ENCODE measurements at places on chromosomes 5 and 9.

DNA sequence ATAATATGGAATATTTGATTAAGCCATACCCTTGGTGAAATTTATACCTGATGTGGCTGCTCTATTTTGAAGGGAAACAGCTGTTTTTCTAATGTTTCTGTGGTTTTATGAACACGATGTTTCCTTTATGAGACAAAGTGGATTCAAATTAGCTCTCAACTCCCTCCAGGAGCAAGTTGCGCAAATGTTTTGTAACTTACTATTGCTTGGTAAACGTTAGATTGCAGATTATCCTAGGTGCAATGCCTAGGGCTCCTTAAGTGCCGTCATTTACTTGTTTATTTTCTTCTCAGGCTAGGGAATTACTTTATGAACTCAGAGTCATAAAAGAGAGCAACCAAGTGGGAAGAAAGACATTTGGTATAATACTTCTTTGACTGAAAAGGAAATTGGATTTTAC lies 763.1 kb downstream of the TAF11L14 start:
- DNase-seq = no peak

- DNase-seq = no peak
These were observed 4.0 kb downstream of the NOP16 start for GRCh38 chr5:176384366-176384930.

DNA sequence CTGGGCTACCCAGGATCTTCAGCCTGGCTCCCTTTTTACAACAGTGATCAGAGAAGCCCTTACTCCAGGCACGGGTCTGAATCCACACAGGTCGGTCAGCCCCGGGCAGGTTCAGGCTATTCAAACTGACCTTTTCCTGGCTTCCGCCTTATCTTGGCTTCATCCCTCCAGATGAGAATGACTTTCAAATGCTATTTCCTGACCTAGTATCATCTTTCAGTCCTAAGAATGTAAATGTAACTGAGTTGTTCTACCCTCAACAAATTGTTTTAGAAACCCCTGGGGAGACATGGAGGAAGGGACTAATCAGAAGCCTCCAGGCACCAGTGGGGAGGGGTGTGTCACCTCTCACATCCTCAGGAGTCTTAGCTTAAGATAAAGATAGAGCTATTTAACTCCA lies 213.2 kb downstream of the EPB41L4A start:
- DNase-seq = no peak

- no peak for DNase-seq
These were observed 43.5 kb downstream of the HK3 start for GRCh38 chr5:176855598-176855997.

- DNase-seq = no peak
These were observed 202.2 kb downstream of the GADD45G start for GRCh38 chr9:89807101-89807395.

DNA sequence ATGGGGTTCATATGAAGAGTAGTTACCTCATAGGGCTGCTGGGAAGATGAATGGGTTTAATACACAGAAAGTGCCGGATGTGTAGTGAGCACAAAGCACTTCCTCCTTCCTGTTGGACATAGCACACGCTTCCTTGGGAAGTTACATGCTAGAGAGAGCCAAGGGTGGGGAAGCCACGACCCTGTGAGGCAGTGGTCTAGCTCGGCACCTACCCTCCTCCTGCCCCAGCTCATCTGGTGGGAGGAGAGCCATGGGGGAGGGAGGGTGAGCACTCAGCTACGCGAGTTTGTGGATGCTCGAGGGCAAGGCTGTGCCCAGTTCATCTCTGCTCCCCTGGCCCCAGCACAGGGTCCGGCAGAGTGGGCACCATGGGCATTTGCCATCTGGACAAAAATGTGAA lies 43.6 kb upstream of the NEK6 start:
- no peak for DNase-seq
